ENCODE measurements at places on chromosomes 12 and 14.

- DNase-seq, result no peak
These were observed 714.1 kb downstream of the FSCB start for GRCh38 chr14:43792980-43793379.

GRCh38 chr12:42291680-42292079 is 34.2 kb downstream of the ZCRB1 start:
- peak; percentile 38 for DNase-seq

- DNase-seq, result no peak
These were observed 344.2 kb downstream of the LRIG3 start for GRCh38 chr12:58576081-58576480.

DNA sequence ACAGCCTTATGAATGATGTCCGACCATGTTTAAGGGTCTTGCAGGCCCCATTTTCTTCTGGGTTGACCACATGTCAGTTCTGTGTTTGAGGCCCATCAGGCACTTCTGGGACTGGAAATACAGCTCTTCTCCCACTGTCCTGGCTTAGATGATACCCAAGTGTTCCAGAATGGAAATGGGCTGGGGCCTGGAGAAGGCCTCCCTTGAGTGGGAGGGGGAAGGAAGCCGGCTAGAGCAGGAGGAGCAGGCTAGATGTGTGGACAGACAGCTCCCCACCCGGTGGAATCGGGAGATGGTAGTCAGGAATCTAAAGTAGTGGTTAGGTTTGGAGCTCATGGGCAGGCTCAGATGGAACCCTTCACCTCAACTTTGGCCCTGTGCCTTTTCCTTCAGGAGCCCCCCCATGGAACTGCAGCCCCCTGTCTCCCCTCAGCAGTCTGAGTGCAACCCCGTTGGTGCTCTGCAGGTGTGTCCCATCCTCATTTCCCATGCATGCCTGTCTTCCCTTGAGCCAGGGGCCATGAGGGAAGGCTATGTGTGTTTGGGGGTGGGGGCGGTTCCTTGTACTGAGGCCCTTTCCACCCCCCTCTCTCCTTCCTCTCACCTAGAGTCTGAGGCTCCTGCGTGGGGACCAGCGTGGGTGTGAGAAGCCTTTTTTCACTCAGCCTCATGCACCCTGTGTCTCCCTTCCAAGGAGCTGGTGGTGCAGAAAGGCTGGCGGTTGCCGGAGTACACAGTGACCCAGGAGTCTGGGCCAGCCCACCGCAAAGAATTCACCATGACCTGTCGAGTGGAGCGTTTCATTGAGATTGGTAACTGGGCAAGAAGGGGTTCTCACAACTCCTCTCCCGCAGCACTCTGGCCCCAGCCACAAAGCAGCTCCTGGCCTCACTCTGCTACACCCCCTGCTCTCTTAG is 3.0 kb downstream of the NPFF start:
- no peak for DNase-seq

GRCh38 chr12:93737457-93738198 is 60.5 kb downstream of the CRADD start:
- no peak for DNase-seq

GRCh38 chr14:49926803-49927202 is 33.9 kb downstream of the ARF6 start:
- no peak for DNase-seq

DNA sequence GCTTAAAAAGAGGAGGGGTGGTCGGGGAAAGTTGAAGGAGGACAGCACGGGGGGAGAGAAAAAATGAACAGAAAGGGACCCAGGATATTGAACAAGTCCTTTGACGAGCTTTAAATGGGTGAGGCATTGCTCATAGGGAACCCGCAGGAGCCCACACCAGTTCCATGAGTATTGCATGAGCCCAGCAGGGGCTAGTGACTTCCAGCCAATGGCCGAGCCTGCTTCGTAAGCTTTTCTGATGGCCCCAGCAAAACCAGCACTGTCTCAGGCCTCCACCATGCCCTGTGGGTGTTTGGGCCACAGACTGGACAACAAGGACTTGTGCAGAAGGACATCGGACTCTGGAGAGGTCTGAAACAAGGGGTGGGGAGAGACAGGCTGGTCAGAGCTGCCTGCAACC is 109.5 kb downstream of the ZFP36L1 start:
- DNase-seq, result no peak

DNA sequence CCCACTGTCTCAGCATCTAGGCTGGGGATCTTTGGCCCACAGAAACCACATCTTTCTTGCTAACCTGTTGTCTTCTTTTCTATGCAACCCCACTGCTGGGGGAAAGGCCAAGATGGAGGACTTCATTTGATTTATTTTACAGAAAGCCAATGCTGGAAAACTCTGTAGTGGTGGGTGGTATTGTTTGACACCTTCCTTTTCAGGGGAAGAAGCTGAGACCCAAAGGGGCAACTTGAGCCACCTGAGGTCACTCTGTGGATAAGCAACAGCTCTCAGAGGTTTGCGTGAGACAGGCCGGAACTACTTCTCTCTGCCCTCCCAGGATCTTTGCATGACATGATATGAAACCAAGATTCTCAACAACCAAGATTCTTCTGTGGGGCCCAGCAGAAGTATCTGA is 645.2 kb downstream of the VRK1 start:
- no peak for DNase-seq

DNA sequence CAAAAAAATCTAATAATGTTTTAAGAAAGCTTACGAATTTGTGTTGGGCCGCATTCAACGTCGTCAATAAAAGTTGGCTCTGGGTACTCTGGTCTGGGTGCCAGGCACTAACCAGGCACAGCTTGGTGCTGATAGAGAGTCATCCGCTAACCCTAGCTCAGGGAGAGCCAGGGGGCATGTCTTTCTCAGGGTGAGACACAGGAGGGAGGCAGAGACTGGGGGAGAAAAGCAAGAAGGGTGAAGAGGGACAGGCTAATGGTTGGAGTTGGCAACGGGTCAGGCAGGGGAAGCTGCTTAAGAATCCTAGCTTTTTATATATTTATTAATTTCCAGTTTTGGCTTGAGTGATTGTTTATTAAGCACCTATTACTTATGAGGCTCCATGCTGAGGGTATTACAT is 105.0 kb downstream of the CMKLR1 start:
- DNase-seq, result peak; percentile 58

DNA sequence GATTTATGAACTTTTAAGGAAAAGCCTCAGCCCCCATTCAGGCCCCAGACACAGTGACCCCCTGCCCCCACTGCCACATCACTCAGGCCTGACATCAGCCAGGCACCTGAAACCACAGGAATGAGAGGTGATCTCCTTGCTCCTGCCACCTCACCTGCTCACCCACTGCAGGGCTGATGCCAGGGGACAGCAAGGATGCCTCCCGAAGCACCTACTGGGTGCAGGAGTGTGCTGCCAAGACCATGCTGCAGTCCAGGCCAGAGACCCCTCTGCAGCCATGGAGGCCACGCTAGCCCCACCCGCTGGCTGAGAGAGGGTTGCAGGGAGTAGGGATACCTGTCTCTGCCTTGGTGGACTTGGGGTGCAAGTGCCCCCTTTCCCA is 18.6 kb upstream of the KRT7 start:
- no peak for DNase-seq

DNA sequence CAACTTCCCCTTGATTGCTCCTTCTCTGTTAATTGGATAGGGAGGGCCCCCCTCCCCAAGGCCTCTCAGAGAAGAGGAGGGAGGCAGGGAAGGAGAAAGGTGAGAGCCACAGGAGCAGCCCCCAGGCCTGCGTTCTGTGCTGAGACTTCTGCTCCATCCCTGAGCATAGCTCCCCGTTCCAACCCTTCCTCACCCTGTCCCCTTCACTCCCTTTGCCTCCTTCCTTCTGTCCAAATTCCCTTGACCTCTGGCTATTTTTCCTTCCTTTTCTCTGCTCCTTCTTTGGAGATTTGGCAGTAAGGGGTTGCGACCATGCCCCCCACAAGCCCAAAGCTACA is 788 bp upstream of the ASIC1 start:
- no peak for DNase-seq

- DNase-seq, result no peak
These were observed 83.0 kb downstream of the SLC25A21 start for GRCh38 chr14:37089410-37089809.

DNA sequence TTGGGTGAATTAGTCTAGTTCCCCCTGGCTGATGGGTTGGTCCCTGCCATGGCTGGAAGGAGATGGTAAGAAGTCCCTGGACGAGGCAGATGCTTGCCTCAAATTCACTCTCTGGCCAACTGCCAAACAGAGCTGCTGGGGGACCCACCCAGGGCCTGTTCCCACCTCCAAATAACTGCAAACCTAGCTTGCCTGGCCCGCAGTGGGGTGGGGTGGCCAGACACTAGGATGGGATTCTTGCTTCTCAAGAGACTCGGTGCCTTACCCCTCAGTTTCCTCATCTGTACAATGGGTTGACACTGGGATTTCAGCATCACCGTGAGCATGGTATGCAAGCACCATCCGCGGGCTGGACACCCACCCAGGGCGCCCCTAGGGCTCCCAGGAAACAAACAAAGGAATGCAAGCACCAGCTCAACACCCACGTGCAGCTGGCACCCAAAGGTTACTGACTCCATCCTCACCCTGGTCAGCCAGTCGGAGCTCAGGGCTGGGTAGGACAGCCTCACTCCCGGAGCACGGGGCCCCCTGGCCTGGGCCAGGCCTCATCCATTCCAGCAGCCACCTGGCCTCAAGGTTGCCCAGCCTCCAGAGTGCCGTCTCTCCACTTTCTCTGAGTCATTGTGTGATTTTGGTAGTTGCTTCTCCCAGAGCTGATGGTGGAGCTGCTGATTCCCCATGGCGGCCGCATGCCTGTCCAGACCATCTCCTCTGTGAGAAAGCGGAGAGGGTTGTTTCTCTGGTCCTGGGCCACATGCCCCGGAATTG is 205.2 kb upstream of the RTL1 start:
- no peak for DNase-seq

DNA sequence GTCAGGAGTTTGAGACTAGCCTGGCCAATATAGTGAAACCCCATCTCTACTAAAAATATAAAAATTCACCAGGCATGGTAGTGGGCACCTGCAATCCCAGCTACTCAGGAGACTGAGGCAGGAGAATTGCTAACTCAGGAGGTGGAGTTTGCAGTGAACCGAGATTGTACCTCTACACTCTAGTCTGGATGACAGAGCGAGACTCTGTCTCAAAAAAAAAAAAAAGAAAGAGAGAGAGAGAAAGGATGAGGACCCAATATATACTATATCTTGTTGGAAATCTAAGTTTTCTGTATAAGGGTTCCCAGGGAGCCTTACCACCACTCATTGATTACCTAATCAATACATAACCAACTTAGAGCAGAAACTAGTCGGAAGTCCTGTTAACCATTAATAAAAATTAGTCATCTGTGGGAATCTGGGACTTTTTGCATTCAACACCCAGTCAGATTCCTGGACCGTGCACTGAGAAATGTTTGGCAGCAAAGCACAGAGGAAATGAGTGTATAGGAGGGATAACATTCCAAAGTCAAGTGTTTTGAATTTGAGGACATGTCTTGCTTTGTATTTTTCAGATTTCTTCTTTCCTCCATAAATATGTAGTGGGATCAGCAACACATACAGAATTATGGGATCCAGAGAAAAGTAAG is 44.8 kb upstream of the NR2C1 start:
- DNase-seq, result no peak

GRCh38 chr14:21136024-21136423 is 19.8 kb downstream of the OR5AU1 start:
- DNase-seq, result peak; percentile 51

DNA sequence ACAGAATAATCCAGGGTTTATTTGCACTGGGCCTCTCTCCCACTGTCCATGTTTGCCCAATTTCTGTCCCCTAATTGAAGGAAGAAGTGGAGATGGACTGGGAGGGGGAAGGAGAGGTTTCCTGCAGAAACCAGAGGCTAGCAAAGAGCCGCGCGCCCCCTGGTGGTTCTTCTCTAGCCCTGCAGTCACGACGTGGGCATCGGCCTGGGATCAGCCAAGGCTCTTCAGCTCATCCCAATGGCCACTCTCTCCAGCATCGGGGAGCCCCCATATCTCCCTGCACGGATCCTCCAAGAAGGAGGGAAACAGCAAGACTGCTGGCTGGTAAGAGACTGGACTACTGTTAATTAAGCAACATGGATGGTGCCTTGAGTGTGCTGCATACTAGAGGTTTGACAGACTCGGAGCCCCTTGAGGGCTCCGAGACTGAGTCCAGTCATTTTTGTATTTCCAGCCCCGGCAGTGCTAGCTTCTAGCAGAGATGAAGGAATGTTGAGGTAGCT is 18.7 kb downstream of the ZBTB39 start:
- DNase-seq, result peak; percentile 84

- no peak for DNase-seq
These were observed 64.2 kb downstream of the ASCL1 start for GRCh38 chr12:103021538-103022218.
